ENCODE measurements at places on chromosomes 2 and 18. TPM values are rescaled to one million over a fixed set of nuclear protein-coding genes. Genes with fewer than 3 reads are reported as not detected.

FBXO36 gene
- 0.87 TPM for total RNA-seq

ATG4B gene
- total RNA-seq = 26.2 TPM

PDE11A gene
- not detected for total RNA-seq

CNNM3 gene
- 6.3 TPM for total RNA-seq

TRAF3IP1 gene
- total RNA-seq = 2.6 TPM

UNC80 gene
- 0.20 TPM for total RNA-seq

TRABD2A gene
- 0.99 TPM for total RNA-seq

DNA sequence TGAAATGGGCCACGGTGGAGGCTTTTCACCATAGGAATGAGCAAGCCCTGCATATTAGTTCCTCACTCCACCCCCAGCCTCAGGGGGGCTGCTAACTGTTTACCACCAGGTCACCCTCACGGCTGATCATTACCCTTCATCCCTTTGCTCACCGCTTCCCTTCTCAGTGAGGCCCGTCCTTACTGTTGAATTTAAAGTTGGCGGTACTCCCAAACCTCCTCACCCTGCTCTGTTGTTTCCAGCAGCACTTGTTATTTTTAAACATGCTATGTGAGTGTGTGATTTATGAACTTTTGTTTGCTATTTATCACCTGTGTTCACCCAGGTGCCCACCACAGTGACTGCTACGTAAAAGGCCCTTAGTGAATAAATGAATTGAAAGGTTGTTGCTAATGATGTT, 243.6 kb downstream of the ZNF407 start:
- DNase-seq = no peak

GRCh38 chr2:191152482-191153240, 1.9 kb upstream of the STAT4 start:
- peak; percentile 26 for DNase-seq

DNA sequence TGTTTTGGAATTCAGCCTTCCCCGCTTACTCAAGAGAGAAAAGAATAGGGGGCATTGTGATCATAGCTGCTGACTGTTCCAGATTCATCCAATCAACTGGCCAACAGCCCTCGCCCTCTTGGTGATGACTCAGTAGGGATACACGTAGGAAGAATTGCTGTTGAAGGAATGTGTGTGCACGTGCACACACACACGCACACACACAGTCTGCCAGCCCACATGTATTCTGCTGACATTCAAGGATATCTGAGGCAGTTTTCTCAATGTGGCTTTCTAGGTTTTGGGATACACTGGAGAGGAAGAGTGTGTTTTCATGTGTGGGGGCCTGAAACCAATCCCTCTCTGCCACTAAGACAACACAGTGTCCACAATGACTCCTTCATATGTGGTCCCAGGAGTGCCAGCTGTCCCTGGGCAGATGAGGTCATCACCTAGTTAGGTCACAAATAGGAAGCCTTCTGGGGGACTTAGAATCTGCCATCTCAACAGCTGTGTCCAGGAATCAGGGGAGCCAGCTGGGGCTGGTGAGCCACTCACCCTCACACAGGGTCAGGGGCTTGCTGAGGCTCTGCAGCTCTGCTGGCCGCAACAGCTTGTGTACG, 352.6 kb downstream of the SS18 start:
- no peak for DNase-seq

DNA sequence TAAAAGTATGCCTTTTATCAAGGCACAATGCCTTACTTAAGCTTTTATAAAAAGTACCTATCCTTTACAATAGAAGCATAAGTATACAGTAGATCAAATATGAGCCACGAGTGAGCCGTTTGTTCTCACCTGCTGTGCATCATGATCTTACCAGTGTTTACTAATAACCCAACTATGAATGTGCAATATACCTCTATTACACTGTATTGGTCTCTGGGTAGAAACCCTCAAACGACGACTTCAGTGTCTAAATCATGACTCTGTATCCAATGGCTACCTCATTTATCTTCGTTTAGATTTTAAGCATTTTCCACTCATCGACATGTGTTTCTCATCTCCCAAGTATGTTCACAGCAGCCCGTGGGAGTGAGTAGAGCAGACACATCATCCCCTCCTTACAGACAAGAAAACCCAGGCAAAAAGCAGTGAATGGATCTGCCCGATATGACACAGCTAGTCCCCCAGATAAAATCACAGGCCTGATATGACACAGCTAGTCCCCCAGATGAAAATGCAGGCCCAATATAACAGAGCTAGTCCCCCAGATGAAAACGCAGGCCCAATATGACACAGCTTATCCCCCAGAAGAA, 279.8 kb downstream of the TNS1 start:
- no peak for DNase-seq

- peak; percentile 87 for DNase-seq
Observed at GRCh38 chr2:180125245-180125962, 118.3 kb upstream of the CWC22 start.

DNA sequence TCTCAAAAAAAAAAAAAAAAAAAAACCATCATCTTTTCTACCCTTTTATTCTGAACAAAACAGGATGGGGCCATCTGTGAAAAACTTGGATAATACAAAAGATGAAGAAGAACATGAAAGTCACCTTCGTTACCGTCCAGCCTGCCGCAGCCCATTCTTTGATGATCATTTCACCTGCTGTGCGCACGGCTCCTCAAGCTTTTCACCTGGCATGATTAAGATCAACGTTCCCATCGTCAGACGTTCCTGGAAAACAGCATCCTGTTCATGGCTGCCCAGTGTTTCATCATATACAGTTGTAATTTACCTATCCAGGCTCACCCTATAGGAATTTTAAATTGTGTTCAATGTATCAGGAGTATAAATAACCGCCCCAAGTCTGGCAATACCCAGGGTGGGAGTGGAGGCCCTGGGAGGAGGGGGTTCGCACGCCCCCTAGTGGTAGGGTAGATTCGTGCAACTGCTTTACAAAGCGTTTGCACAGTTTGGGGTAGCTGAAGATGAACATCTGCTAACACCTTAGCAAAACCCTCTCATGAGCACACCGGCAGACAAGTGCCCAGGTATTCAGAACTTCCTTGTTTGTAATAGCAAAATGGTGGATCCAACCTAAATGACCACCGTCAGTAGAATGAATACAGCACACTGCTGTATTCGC, 49.0 kb upstream of the GLI2 start:
- DNase-seq = no peak

GRCh38 chr2:212117926-212118325, 420.7 kb downstream of the ERBB4 start:
- DNase-seq = no peak

DNA sequence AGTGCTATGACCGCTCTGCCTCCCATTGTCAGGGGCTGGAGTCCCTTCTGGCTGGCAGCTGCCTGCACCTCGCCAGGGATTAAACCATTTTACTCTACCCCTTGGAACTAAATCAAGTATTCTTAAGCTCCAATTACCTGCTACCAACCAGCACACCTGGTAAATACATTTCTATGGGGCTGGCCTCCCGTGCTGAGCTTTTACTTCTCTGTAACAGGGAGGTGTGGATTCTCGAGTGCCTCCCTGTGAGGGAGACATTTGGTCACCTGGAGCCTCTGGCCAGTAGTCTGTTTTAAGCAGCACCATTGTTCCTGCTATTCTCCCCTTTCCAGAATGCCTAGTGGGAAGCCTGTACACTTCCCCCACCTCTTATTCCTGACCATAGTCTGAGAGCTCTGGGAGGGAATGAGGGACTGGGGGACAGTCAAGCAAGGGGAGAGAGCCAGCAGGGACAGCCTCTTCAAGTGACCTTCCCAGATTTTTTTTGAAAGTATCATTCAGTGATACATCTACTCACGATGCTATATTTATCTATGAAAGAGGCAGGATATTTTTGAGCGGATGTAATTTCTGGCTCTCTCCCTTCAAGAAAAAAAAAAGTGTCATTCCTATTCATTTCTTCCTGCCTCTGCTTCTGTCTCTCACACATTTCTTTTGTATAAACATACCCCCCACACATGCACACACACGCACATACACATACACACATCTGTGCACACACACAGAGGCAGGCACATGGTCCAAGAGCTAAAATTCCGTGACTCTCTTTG, 112.8 kb downstream of the CAPN13 start:
- no peak for DNase-seq
